ENCODE measurements at places on chromosomes 1 and 21. TPM values are rescaled to one million over a fixed set of nuclear protein-coding genes. Genes with fewer than 3 reads are reported as not detected.

The BECN2 gene
- not detected for total RNA-seq

The TMEM201 gene
- 14.1 TPM for total RNA-seq

The ECM1 gene
- total RNA-seq = 0.88 TPM

The STRIP1 gene
- 40.8 TPM for total RNA-seq

The CAP1 gene
- total RNA-seq = 718 TPM

The L1TD1 gene
- total RNA-seq = not detected

Measured in activated naive CD4-positive, alpha-beta T cell treated with anti-CD3 and anti-CD28 coated beads, Interleukin-2, amount 10 ng/mL, durations not matched to agents 5 hours and 36 hours (primary cell).